Neural crest cell (in vitro differentiated cells): ENCODE measurements at places on chromosomes 3 and 15. TPM values are rescaled to one million over a fixed set of nuclear protein-coding genes. Genes with fewer than 3 reads are reported as not detected.

DNA sequence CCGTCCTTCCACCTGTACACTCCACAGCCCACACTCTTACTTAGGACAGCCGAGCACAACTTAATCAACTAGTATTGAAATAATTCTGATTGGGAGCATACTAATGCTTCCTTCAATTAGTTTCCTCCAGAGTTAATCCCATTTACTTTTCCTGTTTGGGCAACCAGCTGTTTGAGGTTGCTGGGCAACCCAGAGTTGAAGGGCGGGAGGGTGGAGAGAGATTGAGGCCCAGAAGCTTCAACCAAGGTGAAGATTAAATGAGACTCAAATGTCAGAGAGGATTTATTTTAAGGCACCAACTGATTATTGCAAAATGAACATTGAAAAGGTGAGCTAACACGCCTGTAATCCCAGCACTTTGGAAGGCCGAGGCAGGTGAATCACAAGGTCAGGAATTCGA, 428.5 kb upstream of the SEMA6D start:
- DNase-seq, result no peak

GRCh38 chr15:77406846-77407245, 13.1 kb downstream of the PEAK1 start:
- DNase-seq, result no peak

DNA sequence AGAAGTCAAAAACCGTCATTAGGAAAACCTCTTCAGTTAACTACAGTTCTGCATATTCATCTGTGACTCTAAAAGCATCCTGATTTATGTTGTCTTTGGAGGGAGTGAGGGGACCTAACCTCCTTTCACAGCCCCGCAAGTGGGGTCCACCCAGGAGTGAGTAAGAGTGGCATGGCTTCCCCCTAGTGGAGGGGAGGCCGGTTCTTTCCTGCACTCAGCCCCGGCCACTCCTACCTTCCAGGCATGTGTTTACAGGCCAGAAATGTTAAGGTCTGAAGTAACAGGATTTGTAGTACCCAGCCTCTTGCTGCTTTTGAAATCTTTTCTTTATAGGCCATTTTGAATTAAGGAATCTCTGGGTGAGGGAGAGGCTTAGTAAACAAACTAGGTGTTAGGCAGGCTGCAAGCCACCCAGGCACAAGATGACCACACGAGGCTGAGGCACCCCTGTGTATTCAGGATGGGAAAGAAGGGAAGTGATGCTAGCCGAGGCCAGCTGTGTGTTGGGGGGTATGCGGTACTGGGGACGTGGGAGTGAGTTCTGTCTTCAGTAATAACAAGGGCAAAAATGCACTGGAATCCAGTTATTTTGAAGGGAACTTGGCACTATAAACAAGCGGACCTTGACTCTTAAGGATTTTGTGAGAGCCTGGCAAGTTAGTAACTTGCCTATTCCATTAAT, 50.5 kb downstream of the CTDSPL start:
- DNase-seq, result no peak

Gene TRH
- 0.36 and 0.61 TPM in 2 replicates for total RNA-seq
